Mesothelial cell of epicardium (in vitro differentiated cells): ENCODE measurements at places on chromosomes 2 and 18. TPM values are rescaled to one million over a fixed set of nuclear protein-coding genes. Genes with fewer than 3 reads are reported as not detected.

GRCh38 chr2:1282552-1282951, 130.7 kb upstream of the TPO start:
- DNase-seq = no peak

DNA sequence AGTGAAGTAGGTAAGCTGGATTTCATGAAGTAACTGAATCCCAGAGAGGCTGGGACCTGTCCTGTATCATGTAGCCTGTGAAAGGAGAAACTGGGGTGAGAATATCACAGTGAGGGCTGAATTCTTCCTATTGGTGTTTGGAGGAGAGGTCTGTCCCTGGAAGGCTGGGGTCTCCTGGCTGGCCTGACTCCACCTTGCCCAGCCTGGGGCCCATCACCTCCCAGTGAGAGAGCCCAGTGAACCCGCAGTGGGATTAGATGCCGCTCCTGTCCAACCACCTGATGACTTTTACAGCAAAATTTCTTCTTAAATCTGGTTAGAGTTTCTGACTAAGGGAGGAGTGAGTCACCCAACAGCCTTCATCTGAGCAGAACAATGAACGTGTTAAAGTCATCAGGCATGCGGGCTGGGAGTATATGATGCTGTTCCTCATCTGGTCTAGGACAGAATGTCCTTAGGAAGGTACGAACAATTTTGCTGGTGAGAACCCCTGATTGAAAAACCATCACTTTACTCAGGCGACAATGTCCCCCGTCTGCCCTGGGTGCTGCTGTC, 152.9 kb downstream of the LPIN1 start:
- no peak for DNase-seq

GRCh38 chr2:138610201-138610953, 108.8 kb downstream of the SPOPL start:
- no peak for DNase-seq

DNA sequence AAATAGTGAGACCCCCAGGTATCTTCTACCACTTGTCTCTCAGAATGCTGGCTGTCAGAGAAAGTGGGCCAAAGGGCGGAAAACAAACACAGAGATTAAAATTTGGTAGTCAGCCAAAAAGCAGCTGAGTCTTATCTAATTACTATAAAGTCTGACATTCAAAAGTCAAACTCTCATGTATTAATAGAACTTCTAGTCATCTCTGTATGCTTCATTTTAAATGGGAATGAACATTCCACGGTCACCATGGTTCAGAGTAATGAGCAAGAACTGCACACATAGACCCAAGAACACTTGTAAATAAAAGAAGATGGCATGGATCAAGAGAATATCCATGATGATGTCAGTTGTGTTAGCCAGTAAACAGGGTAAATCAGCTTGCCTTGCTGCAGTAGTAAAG, 1267.0 kb upstream of the CHAC2 start:
- DNase-seq = no peak

- DNase-seq = no peak
These were observed 225.8 kb downstream of the PTGR3 start for GRCh38 chr18:74982946-74983635.

DNA sequence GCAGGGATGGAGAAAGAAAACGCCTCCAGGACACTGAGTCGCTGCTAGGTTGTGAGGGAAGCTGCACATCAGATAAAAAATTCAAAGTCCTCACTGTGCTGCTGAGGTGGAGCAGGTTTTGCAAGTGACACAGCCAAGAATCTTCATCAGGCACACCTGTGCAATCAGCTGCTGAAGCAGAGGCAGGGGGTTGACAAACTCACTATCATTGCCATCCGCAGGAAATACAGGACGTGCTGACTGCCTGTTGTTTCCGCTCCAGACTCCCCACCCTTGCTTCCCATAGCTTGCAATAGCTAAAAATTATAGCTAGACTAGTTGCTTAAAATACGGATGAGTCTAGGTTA, 147.8 kb upstream of the FHL2 start:
- DNase-seq = no peak

- no peak for DNase-seq
These were observed 68.1 kb upstream of the CSRNP3 start for GRCh38 chr2:165401285-165401852.

DNA sequence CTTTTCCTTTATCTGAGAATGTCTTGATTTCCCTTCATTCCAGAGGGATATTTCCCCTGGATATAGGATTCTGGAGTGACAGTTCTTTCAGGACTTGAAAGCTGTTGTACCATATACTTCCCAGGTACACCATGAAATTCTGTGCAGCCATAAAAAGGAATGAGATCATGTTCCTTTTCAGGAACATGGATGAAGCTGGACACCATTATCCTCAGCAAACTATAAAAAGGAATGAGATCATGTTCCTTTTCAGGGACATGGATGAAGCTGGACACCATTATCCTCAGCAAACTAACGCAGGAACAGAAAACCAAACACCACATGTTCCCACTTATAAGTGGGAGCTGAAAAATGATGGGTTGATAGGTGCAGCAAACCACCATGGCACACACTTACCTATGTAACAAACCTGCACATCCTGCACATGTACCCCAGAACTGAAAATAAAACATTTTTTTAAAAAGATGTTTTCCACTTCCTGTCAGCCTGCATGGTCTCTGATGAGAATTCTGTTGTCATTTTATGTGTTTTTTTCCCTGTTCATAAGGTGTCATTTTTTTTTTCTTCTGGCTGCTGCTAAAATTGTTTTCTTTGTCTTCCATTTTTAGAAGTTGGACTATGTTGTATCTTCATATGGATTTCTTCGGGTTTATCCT, 133.3 kb downstream of the DNAH6 start:
- DNase-seq = no peak

DNA sequence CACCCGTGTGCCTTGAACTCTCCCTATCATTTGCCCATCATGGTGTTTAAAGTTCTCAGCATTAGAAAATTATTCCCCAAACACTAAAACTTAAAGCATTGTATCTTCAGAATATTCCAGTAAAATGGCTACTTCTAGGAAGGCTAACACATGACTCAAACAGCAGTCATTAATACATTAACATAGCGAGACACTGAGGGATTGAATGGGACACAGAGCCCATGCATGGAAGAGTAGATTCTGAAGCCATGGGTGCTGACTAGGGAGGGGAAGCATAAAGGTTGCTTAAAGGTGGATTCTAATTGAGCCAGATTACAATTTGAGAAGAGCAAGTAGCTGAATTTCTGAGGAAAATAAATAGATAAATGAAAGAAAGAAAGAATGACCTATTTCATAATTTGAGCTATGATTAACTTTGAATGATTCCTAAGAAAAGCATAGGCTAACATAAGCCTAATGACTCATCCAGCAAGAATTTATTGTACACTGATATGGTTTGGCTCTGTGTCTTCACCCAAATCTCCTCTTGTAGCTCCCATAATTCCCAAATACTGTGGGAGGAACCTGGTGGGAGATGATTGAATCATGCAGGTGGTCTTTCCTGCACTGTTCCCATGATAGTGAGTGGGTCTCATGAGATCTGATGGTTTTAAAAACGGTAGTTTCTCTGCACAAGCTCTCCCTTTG, 79.8 kb upstream of the PIK3C3 start:
- no peak for DNase-seq

DNA sequence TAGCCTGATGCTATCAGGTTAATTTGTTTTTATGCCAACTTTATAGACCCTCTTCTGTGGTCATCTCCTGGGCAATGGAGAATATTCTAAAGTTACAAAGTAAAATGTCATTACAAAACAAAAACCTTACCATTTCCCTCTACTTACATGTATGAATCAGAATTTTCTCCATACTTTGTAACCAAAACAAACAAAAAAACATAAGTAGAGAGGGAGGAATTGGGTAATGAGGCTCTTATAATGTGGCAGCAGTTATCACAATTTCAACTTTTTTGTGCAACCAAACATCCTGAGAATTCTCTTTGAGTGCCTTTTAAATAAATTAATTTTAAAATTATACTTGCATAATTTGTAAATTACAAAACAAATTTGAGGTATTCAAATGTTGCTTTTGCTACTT, 332.8 kb downstream of the TXNL1 start:
- no peak for DNase-seq

The PIEZO2 gene
- 36.7 to 43.7 TPM (median 40.9 TPM) in 3 replicates for total RNA-seq

The TUBA4B gene
- not detected in 3 replicates for total RNA-seq

The SLC4A5 gene
- 7.5 to 9.3 TPM (median 9.2 TPM) in 3 replicates for total RNA-seq

The MYO7B gene
- total RNA-seq = 0.04 to 0.55 TPM (median 0.25 TPM) in 3 replicates

The GPR55 gene
- not detected in 3 replicates for total RNA-seq

The ABCG5 gene
- not detected in 3 replicates for total RNA-seq

The FKBP1B gene
- 14.6 to 18.0 TPM (median 16.9 TPM) in 3 replicates for total RNA-seq

The RUFY4 gene
- total RNA-seq = not detected in 3 replicates

The ABHD1 gene
- total RNA-seq = 0.95 to 1.5 TPM (median 0.99 TPM) in 3 replicates
